Activated CD8-positive, alpha-beta memory T cell treated with anti-CD3 and anti-CD28 coated beads, Interleukin-2, amount 50 U/mL, for 4 hours (primary cell): ENCODE measurements at places on chromosomes 12 and 14.

DNA sequence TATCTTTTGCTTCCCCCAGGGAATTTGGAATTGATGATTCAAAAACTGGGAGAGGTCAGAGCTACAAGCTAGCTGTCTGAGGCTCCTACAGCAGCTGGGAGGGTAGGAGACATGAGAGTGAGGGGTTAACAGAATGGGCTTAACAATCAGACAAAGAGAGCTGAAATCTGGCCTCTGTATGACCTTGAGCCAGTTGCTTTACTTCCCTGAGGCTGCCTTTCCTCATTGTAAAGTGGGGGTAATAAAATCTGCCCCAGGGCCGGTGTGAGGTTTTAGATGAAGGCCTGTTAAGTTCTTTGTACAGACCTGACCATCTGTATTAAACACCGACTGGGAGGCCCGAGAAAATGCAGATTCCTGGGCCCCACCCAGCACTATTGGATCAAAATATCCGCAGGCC is 164.3 kb upstream of the NOS1 start:
- DNase-seq = no peak

GRCh38 chr12:132427999-132428935 is 61.7 kb upstream of the FBRSL1 start:
- DNase-seq = no peak

- no peak for DNase-seq
These were observed 263.0 kb downstream of the NEDD1 start for GRCh38 chr12:97169889-97170567.

DNA sequence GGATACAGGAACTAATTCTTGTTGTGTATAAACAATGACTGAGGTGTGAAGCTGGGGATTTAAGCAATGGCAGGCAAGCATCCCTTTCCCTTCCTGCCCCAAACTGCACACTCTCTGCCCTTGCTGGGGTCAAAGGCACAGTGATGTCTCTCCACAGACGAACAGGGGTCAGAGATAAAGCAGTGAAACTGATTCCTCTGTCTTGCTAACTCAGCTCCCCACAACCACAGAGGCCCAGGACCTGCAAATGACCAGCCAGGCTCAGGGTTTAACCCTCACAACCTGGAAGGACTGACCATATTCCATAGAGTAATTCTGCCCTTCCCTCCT is 67.2 kb downstream of the CCDC88C start:
- no peak for DNase-seq

DNA sequence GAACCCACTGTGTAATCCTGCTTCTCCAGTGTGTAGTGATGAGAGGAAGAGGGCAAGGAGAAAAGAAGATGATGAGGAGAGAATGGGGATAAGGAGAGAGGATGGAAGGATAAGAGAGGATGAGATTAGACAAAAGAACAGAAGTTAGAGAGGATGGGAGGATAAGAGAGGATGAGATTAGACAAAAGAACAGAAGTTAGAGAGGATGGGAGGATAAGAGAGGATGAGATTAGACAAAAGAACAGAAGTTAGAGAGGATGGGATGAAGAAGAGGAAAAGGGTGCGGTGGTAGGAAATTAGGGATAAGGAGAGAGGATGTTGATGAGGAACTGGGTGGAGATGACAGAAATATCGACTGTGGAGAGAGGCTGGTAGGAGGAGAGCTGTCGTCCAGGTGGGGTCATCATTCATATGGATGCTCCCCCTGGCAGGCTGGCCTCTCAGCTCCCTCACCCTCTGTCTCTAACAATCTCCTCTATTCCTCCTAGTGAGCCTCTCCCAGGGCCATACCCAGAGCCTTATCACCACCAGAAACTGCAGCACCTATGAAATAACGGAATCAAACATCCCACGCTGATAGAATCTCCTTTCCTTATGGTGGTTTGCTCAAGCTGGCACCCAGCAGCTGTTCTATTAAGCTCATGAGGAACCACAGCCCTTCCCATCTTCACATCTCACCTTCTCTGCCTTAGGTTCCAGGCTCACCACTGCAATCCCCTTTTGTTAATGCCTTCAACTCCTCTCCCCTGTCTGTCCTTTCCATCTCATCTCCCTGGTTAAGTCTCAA is 6.0 kb upstream of the CIROP start:
- no peak for DNase-seq

GRCh38 chr12:43669373-43669772 is 89.2 kb downstream of the PUS7L start:
- DNase-seq = no peak

- DNase-seq = no peak
These were observed 49.1 kb downstream of the NCOR2 start for GRCh38 chr12:124518051-124518932.
